H1 (cell line): ENCODE measurements at places on chromosomes 11 and 22. TPM values are rescaled to one million over a fixed set of nuclear protein-coding genes. Genes with fewer than 3 reads are reported as not detected.

The ZC3H12C gene
- total RNA-seq: 2.7 and 2.9 TPM in 2 replicates

DNA sequence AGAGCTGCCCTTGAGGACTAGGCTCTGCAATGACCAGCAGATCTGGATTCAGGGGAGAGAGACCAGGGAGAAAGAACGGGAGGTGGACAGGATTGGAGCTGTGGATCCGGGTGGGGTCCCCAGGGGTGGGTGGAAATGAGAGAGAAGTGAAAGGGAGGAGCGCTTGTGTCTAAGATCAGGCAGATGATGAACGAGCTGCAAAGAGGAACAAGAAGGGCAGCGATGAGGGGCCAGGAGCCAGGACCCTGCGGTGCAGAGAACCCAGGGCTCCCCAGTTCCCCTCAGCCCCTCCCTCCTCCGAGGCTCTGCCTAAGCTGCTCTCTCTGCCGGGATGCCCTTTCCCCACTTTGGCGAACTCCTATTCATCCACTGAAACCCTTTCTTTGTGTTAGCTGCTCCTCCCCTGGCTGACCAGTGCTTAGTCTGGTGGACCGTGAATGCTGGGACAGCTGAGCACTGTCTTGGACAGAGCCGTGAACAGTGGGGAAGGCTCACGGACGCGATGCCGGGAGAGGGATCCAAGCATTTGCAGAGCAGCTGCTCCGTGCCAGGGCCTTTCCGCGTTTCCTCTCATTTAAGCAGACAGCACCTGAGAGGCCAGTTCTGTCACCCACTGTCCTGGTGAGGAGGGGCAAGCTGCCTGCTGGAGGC lies 35.9 kb downstream of the SHISAL1 start:
- DNase-seq: no peak

The GRAMD4 gene
- 20.5 and 25.6 TPM in 2 replicates for total RNA-seq

DNA sequence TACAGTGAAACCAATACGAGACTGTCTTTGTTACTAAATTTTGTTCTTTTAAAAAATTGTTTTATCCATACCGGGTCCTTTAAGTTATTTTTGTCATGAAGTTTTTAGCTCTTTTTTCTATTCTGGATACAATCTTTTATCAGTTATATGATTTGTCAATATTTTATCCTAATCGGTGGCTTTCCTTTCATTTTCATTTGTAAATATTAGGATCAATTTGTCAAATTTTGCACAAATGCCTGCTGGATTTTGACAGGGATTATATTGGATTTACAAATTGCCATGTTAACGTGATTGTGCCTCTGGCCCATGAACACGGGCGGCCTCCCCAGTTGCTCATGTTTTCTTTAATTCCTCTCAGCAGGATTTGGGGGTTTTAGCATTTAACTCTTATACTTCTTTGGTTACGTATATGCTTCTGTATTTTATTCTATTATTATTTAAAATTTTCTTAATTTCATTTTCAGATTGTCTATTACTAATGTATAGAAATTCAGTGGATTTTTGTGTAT lies 20.7 kb upstream of the KRTAP5-6 start:
- DNase-seq: no peak
